ENCODE measurements at places on chromosomes 6 and 20.

DNA sequence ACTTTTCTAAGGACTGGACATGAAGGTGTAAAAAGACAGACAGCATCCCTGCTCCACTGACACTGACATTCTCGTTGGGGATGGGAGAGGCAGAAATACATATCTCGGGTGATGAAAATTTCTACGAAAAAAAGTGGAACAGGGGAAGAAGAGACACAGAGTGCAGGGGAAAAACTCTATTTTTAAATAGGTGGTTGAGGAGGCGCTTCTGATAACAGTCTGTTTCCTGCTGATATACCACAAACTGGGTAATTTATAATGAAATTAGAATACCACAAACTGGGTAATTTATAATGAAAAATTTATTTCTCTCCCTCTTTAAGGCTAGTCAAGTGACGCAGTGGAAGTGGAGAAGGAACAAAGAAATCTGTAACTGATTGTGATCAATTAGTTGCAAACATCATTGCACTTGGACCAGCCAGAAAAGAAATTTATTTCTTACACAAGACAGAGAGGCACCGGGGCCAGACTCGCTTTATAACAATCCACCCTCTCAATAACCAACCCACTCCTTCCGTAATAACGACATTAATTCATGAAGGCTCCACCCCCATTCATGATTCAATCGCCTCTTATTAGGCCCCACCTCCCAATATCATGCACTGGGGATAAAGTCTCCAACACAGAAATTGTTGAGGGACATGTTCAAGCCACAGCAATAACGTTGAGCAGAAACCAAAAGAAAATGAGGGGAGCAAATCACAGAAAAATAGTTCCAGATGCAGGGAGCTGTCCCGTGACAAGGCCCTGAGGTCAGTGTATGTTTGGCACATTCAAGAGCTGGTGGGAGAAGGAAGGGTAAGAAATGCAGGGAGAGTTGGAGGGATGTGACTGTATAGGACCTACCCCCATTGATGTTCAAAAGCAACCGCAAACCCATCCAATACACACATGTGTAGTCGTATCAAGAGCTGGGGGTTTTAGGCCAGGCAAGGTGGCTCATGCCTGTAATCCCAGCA is 6.6 kb upstream of the SRSF6 start:
- no peak for ATAC-seq

DNA sequence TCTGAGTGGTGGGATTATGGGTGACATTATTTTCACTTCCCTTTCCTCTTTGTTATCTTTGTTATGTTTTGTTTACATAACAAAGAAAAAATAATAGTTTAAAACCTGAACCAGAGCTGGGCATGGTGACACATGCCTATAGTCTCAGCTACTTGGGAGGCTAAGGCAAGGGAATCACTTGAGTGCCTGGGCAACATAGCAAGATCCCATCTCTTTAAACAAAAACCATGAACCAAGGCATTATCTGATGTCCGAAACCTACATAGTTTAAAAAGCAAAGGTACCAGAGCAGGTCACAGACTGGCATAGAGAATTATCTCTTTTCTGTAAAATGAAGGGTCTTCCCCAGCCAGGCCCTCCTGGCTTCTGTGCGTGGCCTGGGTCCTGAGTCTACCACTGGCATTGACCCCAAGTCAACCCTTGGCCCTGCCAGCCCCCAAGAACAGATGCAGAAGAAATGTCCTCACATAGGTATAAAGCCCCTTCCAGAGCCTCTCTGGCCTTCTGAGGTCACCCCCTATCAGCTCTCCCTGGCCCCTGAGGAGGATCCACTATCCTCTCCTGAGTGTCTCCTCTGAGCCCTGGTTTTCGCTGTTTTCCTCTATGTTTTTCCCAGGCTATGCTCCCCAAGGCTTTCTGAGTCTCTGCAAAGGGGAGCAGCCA is 81.3 kb downstream of the TRERF1 start:
- no peak for ATAC-seq

GRCh38 chr6:109912118-109912517 is 66.0 kb upstream of the GPR6 start:
- no peak for ATAC-seq

- no peak for ATAC-seq
Measured at GRCh38 chr6:91904586-91905164, 1317.8 kb upstream of the MAP3K7 start.

- no peak for ATAC-seq
Measured at GRCh38 chr6:167470836-167471547, 146.1 kb downstream of the TTLL2 start.

- ATAC-seq, result no peak
Measured at GRCh38 chr20:50784464-50784863, 10.4 kb upstream of the BCAS4 start.

- no peak for ATAC-seq
Measured at GRCh38 chr6:84897988-84898594, 133.7 kb upstream of the TBX18 start.

GRCh38 chr20:46624946-46625345 is 26.3 kb downstream of the SLC13A3 start:
- no peak for ATAC-seq

DNA sequence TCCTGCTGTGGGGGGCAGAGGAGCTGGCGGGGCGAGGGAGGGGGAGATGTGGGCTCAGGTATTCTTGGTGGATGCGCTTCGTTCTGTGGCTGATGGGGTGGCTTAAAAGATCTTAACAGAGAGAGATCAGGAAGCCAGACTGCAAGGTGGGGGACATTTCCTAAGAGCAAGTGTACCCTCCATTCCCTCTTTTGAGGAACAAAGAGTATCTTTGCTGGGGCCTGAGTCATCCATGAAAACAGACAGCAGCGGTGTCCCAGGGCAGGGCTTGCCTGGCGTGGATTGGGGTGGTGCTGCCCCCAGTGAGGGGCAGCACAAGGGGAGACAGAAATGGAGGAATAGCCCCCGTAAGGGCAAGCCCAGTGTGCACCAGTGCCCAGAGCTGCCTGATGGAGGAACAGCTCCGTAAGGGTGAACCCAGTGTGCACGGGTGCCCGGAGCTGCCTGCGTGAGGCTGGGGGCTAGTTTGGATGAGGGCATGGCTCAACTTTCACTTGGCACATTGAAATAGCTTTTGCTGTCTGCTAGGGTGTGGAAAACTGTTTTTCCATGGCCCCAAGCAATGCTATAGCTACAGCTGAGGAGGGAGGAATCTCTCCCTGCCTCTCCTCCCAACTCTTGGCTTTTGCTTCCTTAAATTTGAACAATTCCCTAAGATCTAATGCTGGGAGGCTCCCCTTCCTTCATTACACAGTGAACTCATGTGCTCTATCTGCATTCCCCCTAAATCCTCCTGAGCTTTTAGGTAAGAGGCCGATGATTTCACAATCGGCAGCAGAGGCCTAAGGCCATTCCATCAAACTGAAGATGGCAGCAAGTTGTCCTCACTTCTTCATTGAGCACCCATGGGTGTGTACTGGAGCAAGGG is 12.9 kb downstream of the MAPK13 start:
- ATAC-seq, result no peak

DNA sequence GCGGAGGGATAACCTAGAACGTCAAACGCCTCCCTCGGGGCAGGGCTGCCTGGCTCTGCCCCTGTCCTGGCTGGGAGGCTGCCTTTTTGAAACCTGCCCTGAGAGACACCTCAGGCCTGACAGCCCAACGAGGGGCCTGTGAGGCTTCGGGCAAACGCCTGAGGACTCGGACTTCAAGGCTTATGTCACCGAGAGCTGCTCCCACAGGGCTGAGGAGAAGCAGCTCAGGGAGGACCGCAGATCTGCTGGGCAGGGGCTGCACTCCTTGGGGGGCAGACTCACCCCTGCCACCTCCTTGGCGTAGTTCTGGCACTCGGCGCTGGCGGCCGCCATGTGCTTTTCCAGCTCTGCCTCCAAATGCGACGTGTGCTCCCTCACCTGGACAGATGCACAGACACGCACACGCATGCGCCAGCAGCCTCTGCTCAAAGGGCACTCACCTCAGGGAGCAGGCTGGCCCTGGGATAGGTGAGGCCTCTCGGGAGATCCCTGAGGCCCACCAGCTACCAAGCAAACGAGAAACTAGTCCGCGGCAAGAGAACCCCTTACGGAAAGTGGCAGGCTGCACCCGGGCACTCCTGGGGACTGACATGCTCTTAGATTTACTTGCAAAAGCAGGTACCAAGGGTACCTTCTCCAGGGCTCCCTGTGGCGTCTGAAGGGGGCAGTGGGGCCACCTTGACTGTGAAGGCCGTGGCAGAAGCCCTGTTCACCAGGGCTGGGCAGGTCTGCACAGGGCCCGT is 49.6 kb downstream of the DSTN start:
- ATAC-seq, result no peak

DNA sequence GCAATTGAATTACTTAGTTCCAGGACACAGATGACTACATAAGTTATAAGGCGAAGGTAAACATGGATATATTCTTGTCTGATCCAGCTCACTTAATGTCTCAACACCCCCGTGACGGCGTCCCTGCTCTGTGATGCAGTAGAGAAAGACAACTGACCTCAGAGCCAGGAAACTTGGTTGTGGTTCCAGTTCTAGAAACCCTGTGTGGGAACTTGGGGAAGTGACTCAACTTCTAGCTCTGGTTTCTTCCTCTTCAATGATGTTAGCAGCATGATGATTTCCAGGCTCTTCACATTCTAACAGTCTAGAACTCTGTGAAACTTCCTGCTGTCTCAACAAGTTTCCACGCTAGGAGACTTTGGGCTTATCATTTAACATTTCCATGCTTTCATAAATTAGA is 18.4 kb downstream of the LAMA4 start:
- ATAC-seq, result no peak

GRCh38 chr6:114158411-114158810 is 184.4 kb downstream of the HS3ST5 start:
- no peak for ATAC-seq
